ENCODE measurements at places on chromosomes 1 and 21.
A peak's percentile ranks its signal among the peaks of the same experiment; 100 is the strongest.

GRCh38 chr1:167473761-167474160 is 44.6 kb downstream of the CD247 start:
- DNase-seq: no peak

DNA sequence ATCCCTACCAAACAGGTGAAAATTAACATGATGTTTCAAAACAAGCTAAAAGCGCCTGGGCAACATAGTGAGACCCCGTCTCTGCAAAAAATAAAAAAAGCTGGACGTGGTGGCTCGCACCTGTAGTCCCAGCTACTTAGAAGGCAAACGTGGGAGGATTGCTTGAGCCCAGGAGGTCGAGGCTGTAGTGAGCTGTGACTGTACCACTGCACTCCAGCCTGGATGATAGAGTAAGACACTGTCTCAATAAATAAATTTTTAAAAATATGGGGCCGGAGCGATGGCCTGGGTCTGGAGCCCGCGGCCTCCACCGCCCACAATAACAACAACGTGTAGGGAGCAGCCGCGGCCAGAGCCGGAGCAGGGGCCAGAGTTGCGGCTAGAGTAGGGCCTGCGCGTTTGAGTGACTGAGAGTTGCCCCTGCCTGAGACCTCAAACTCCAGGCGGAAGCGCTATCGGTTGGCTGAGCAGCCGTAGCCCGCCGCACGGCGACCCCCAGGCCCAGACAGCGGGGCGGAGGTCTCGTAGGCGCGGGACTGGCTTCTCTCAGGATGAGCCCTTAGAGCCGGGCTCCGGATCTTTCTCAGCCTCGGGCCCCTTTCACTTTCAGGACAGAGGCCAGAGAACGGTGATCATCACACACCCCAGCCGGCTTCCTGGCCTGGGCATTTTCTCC is 41.4 kb downstream of the ZMYM1 start:
- DNase-seq: no peak

DNA sequence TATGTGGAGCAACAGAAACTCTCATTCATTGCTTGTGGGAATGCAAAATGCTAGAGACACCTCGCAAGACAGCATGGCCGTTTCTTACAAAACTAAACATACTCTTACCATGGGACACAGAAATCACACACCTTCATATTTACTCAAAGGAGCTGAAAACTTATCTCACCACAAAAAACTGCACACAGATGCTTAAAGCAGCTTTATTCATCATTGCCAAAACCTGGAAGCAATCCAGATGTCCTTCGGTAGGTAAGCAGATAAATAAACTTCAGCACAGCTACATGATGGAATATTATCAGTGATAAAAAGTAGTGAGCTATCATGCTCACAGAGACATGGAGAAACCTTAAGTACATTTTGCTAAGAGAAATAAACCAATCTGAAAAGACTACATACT is 124.3 kb downstream of the RERE start:
- no peak for DNase-seq

DNA sequence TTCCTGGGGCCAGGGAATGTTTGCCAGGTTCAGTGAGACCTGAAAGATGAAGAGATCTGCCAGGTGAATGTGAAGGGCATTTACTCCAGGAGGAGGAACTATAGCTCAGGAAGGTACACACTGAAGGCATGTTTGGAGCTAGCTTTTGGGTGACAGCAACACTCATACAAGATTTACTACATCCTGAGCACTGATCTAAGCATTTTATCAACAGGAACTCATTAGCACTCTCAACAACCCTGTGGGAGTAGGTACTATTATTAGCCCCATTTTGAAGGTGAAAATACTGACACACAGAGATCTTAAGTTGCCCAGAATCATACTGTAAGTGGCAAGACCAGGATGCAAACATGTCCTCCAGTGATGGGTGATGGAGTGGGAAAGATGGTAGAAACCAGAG is 6.7 kb downstream of the GADD45A start:
- no peak for DNase-seq

DNA sequence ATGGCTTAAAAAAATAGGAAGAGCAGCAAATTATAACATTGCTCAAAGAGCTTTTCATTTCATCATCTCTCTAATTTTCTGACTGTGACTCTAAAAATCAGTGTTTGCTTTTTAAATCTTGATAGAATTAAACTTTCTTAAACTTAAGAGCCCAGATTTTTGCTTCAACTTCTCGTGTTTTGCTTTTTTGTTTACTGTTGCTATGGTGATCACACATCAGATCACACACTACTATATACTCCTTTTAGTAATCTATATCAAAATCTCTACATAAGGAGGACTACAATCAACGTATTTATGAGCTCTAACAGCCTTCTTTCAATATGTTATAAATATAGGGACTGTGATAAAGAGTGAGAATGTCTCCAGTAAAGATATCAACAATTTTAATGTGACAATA is 537.3 kb downstream of the KCNT2 start:
- no peak for DNase-seq

DNA sequence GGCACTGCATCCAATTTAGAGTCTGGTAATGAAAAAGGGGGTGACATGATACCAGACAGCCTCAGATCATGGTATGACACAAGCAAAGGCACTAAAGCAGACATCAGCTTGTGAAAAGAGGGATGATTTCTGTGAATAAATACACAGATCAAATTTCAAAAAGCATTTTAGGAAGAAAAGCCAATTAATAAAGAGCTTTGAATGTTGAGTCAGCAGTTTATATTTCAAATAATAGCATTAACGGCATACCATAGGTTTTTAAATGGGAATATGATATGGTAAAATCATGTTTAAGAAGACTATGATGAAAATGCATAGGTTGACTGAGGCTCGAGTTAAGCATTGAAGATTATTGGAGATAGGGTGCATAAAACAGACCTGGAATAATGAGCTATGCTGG is 13.5 kb downstream of the KCNT2 start:
- DNase-seq: no peak

GRCh38 chr1:67020304-67020703 is 33.6 kb downstream of the SLC35D1 start:
- DNase-seq: no peak

GRCh38 chr1:87867626-87868025 is 538.9 kb downstream of the LMO4 start:
- DNase-seq: no peak

- DNase-seq: no peak
Measured at GRCh38 chr1:157566484-157567300, 14.4 kb upstream of the FCRL5 start.

DNA sequence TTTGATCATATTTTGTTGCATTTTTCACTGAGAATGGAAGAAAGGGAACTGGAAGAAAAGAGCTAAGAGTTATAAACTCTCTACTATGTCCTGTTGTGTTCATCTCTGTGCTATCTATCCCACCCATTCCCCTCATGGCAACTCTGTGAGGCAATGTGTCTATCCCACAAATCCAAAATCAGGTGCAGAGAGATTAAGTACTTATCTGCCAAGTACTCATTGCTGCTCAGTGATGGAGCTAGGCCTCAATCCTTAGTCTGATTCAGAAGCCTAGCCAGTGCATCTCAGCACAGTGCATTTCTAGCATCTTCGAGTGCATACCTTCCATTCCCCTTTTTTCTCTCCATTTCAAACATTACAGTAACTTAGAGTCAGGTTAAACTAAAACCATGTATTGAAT is 270.6 kb downstream of the TPR start:
- no peak for DNase-seq

- DNase-seq: no peak
Measured at GRCh38 chr1:18011703-18012102, 95.9 kb upstream of the IGSF21 start.

GRCh38 chr1:13725714-13726175 is 25.8 kb downstream of the PRDM2 start:
- no peak for DNase-seq

DNA sequence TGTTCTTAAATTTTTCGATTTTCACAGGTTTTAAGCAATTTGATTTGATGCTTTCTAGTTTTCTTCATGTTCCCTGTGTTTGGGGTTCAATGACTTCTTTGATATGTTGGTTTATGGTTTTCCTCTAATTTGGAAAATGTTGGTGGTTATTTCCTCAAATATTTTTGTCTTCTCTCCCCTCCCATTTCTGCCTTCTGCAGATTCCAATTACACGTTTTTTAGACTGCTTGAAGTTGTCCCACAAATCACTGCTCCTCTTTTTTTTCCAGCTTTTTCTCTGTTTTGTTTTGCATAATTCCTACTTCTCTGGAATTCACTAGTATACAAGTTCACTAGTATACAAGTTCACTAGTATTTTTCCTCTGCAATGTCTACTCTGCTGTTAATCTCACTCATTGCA is 61.3 kb downstream of the FAF1 start:
- DNase-seq: no peak

DNA sequence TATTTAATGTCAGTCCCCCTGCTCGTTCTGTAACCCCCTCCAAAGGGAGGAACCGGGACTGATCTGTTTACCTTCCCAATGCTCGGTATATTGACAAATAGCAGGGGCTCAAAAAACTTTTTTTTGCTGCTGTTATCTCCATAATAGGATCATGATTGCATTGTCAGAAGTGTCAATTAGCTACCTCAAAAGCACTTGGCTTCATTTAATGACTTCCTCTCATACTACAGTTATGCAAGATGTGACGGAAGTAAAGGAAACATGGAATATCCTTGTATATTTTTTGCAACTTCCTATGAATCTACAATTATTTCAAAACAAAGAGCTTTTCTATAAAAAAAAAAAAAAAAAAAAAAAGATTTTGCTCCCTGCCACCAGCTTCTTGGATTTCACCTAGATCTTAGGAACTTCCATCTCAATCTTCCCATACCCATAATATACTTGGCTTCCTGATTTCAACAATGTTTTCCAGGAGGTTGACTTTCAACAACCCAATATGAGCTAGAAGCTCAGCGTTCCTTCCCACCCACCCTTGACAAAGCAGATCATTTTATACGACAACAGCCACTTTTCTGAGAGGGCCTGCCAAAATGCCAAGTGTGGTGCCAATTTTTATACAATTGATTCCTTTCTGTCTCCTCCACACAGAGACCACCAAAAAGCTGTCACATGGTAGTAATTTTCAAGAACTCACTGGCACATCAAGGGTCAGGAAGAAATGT is 71.7 kb downstream of the SETD4 start:
- no peak for DNase-seq

DNA sequence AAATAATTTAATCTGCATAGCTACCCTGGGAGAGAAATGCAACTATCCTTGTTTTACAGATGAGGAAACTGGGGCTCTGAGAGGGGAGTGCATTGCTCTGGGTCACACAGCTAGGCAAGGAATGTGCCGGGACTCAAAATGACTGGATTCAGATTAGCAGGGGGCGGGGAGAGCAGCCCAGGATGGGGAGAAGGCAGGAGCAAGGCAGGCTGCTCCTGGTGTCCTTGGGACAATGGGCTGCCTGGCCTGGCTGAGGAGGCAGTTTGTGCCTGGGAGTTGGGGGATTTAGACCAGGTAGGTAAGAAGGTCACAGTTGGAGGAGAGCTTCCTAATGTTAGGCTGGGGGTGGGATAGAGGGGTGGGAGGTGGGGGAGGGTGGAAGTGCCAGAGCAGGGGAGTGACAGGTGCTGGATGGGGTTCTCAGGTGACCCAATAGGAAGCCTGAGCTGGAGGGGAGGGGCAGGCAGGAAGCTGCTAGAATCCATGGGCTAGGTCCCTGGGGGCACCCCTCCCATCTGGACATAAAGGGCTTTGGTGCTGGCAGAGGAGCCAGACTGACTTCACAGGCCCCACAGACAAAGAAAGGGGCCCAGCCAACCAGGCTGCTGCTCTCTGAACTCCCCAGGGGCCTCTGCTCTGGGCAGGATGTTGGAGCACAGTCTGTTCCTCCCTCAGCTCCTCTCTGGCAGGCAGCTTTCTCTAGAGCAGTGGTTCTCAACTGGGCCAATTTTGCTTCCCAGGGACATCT is 29.0 kb downstream of the TRIM62 start:
- DNase-seq: peak; percentile 77

- no peak for DNase-seq
Measured at GRCh38 chr1:41331546-41331917, 29.7 kb upstream of the FOXO6 start.

DNA sequence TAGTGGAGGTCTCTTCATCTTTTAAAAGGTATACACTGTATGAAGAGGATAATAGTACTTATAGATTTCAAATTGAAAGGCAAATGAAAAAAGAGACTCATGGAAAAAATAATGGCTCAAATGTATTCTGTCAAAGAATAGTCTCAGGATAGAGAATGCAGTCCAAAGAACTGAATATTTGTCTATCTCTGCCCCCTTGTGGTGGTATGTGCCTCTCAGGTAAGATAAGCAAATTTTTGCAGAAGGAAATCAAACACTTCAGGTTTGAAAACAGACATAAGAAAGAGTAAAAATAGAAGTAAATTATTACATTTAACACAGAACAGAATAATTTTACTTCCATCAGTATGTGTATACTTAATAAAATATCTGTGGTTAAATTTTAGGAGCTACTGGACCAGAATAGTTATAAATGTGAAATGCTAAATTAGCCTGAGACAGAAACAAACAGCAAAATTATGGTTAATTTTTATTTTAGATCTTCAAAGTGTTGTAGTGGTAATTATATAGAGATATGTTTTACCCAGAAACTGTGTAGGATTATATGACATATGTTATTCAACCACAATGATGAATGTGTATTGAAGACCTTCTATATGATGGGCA is 164.4 kb upstream of the PALMD start:
- DNase-seq: peak; percentile 60

GRCh38 chr1:33740040-33740744 is 123.7 kb upstream of the HMGB4 start:
- DNase-seq: no peak

DNA sequence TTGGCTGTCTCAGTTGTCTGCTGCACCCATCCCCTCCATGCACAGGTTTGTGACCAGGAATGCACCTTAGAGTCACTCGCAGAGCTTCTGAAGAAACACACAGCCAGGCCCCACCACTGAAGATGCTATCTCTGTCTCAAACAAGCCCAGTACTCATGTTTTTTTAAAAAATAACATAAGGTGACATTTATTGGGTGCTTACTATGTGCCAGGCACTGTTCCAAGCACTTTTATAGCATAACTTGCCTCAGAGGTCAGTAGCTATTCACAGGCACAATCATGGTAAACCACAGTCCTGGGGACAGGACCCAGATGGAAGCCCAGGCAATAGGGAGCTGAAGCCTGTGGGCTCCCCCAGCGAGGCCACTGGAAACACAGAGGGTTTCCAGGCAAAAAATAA is 8.8 kb upstream of the ATP13A2 start:
- no peak for DNase-seq

DNA sequence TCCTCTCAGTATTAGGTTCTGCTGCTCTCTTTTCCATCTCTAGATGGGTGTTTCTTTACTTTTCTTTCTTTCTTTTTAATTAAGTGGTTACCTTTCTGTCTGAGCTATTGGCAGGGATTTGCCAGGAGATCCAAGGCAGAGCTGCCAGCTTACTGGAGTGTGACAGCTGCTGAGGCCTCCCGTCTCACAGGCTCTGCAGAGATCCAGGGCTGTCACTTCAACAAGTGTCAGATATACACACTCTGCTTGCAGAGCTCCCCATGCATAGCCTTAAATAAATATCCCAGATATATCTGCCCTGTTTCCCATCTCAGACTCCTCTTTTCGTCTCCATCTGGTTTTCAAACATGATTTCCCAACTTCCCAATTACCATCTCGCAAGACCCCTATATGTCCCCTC is 124.3 kb downstream of the NOS1AP start:
- DNase-seq: peak; percentile 59
